Mesothelial cell of epicardium (in vitro differentiated cells): ENCODE measurements at places on chromosomes 7 and 10. TPM values are rescaled to one million over a fixed set of nuclear protein-coding genes. Genes with fewer than 3 reads are reported as not detected.

- DNase-seq, result no peak
- peaks cover 14% of the 10 kb centered on the region for H3K36me3 ChIP-seq
- no peak overlapping the region for H3K4me3 ChIP-seq
- H3K4me1 ChIP-seq, result peaks cover 41% of the 10 kb centered on the region
Observed at GRCh38 chr10:29616542-29616941, 18.2 kb downstream of the SVIL start.

The TIMM23 gene
- 52.0 to 59.1 TPM (median 55.4 TPM) in 3 replicates for total RNA-seq

DNA sequence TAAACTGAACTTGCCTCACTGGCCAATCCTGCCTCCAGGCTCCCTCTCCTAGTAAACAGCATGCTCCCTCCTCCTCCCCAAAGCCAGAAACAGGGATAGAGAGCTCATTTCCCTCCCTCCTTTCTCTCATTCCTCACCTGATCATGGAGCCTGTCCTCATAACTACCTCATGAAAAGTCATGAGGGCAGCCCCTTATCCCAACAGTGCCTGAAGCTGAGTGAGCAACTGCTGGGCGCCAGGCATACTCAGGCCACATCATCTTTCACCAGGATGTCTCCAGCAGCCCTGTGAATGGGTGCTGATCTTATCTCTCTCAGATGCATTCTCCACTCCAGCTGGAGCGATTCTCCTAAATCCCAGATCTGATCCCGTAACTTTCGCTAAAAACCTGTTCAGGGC lies 307.2 kb downstream of the PRPF18 start:
- peaks cover 23% of the 10 kb centered on the region for H3K4me1 ChIP-seq
- no peak overlapping the region for H3K4me3 ChIP-seq
- H3K36me3 ChIP-seq, result peaks cover 7% of the 10 kb centered on the region
- H3K27me3 ChIP-seq, result peaks cover 66% of the 10 kb centered on the region

The RAB18 gene
- total RNA-seq, result 88.4 to 93.7 TPM (median 91.9 TPM) in 3 replicates

The UNCX gene
- not detected in 3 replicates for total RNA-seq

The HOXA5 gene
- total RNA-seq, result 128 to 133 TPM (median 133 TPM) in 3 replicates

The TMEM120A gene
- 13.8 to 21.2 TPM (median 17.8 TPM) in 3 replicates for total RNA-seq

DNA sequence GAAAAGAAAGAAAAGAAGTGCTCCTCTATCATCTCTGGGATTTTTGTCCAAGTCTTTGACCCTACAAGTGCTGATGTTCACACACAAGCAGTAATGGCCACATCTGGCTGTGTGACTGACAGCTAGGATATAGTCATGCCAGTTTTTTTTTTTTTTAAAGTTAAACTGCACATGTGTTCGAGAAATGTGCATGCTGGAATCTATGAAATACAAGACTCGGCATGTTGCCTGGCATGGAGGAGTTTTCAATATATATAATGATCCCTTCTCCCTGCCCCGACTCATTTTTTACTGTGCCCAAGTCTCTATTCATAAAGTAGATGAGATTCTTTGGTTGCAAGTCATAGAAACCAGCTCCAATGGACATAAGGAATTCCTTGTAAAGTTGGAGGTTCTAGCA lies 60.4 kb upstream of the FGFR2 start:
- no peaks in the 10 kb centered on the region for H3K27me3 ChIP-seq
- H3K27ac ChIP-seq, result no peak overlapping the region
- no peak overlapping the region for H3K4me3 ChIP-seq
- H3K4me1 ChIP-seq, result no peaks in the 10 kb centered on the region
- H3K36me3 ChIP-seq, result no peaks in the 10 kb centered on the region

DNA sequence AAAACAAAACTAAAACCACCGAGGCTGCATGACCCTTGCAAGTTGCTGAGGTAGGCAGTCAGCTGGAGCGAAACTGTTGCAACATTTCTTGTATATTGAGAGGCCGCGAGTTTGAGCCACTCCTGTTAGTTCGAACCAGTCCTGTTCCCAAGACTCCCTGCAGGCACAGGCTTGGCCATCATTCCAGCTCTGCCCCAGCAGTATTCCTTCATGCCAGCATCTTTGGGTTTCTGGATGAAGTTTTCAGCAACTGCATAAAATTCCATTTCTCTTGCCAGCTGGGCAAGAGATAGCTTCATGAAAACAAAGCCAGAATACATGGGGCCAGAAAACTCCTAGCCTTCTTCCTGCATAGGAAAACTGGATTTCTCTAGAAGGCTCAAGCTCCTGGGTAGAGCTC lies 207.6 kb downstream of the FRMD4A start:
- no peak for DNase-seq
- no peaks in the 10 kb centered on the region for H3K27me3 ChIP-seq
- no peak overlapping the region for H3K4me3 ChIP-seq
- H3K4me1 ChIP-seq, result no peaks in the 10 kb centered on the region
- H3K27ac ChIP-seq, result no peak overlapping the region
- H3K36me3 ChIP-seq, result no peaks in the 10 kb centered on the region

The ADRB1 gene
- total RNA-seq, result 0.07 to 0.18 TPM in 2 of 3 replicates, not detected in the other

GRCh38 chr7:5682551-5683279 lies 98.7 kb downstream of the RNF216 start:
- no peak for DNase-seq
- no peaks in the 10 kb centered on the region for H3K27me3 ChIP-seq
- no peak overlapping the region for H3K4me3 ChIP-seq
- peaks cover 23% of the 10 kb centered on the region for H3K4me1 ChIP-seq
- peak overlapping the region; percentile 73 for H3K27ac ChIP-seq
- H3K36me3 ChIP-seq, result peaks cover 5% of the 10 kb centered on the region

The AKR1E2 gene
- total RNA-seq, result 7.9 to 9.3 TPM (median 8.4 TPM) in 3 replicates

DNA sequence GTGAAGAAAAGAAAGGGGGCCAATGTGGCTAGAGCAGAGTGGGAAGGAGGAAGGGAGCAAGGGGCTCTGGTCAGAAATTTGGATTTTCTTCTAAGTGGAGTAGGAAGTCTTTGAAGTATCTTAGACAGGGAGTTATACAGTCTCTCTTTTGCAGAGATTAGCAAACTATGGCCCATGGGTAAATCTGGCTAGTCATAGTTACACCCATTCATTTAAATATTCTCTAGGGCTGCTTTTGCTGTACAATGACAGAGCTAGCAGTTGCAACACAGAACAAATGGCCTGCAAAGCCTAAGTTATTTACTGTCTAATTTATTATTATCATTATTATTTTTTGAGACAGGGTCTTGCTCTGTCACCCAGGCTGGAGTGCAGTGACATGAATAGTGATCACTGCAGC lies 10.5 kb upstream of the LAMB4 start:
- H3K27me3 ChIP-seq, result no peaks in the 10 kb centered on the region
- H3K36me3 ChIP-seq, result no peaks in the 10 kb centered on the region
- H3K27ac ChIP-seq, result no peak overlapping the region
- no peak overlapping the region for H3K4me3 ChIP-seq
- DNase-seq, result no peak

DNA sequence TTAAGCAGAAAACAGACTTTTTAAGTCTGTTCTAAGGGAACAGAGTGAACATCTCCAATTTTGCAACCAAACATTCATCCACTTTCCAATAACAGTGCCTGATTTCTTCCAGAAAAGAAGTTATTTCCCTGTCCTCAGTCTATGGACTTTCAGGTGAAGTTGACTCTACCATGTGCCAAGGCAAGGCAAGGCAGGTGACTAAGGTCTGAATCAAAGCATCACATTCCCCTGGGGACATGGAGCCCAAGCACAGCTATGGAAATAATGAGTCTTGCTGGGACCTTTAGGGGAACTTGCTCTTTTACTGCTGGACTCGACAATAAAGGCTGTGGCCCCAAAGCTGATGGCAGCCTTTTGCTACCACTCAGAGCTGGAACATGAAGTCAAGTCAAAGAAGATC lies 182.2 kb downstream of the FGFR2 start:
- peaks cover under 1% of the 10 kb centered on the region for H3K27me3 ChIP-seq
- no peak overlapping the region for H3K27ac ChIP-seq
- no peak overlapping the region for H3K4me3 ChIP-seq
- H3K36me3 ChIP-seq, result no peaks in the 10 kb centered on the region
- H3K4me1 ChIP-seq, result peaks cover 12% of the 10 kb centered on the region

DNA sequence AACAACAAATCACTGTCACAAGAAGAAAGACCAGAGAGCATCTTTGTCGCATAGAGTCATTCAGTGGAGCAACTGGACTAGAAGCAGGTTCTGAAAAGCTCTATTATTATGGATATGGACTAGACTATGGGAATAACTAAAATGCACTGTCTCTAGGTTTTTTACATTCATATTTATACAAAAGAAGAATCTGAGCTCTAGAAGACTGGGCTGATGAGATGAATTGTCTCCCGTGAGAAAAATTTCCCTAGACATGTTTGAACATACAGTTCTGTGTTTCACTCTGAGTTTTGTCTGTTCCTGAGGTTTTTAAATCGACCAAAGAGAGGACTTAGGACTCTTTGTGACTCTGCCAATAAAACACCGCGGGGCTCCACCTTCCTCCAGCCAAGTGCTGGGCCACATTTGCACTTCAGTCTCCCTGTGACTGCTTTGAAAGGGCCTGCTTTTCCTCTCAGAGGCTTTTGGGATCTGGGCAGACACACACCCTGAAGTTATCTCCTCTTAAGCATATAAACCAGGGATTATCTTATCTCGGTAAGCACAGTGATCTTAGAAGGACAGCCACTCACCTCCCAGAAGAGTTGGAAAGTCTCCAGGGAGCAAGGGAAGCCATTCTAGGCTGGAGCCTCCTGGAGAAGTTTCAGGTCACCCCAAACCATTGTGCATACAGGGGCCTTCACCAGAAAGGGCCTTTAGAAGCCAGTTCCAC lies 101.0 kb upstream of the JCAD start:
- no peaks in the 10 kb centered on the region for H3K36me3 ChIP-seq
- H3K4me3 ChIP-seq, result no peak overlapping the region
- DNase-seq, result no peak
- peaks cover 10% of the 10 kb centered on the region for H3K4me1 ChIP-seq

- H3K4me3 ChIP-seq, result peak overlapping the region; percentile 100
- peak overlapping the region; percentile 99 for H3K27ac ChIP-seq
- peaks cover 39% of the 10 kb centered on the region for H3K4me1 ChIP-seq
Observed at GRCh38 chr7:42932811-42933591, 825 bp downstream of the MRPL32 start.

GRCh38 chr10:17153321-17153720 lies 23.7 kb upstream of the CUBN start:
- peak overlapping the region; percentile 15 for H3K27ac ChIP-seq
- DNase-seq, result no peak
- no peak overlapping the region for H3K4me3 ChIP-seq
- H3K4me1 ChIP-seq, result peaks cover 34% of the 10 kb centered on the region

DNA sequence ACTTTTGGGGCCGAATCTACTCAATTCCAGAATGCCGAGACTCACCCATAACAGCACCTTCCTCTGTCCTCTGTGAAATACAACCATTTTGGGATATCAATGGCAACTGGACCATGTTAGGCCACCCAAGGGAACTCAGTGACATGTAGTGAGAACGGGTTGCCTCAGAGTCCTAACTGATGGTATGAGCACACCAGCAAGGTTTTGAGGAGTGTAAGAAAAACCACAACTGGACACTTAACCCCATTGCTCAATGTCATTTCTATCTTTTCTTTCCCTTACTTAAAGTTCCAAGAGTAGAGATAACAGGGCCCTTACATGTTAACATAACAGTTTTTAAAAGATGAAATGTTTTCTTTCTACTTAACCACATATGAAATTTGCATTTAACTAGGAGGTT lies 67.1 kb downstream of the TNS3 start:
- H3K27ac ChIP-seq, result no peak overlapping the region
- peaks cover 22% of the 10 kb centered on the region for H3K36me3 ChIP-seq
- no peak for DNase-seq
- no peak overlapping the region for H3K4me3 ChIP-seq
- no peaks in the 10 kb centered on the region for H3K27me3 ChIP-seq
- peaks cover 30% of the 10 kb centered on the region for H3K4me1 ChIP-seq

The ZNF488 gene
- 0.96 to 1.4 TPM (median 0.99 TPM) in 3 replicates for total RNA-seq
